ENCODE measurements at places on chromosomes 3 and 15. TPM values are rescaled to one million over a fixed set of nuclear protein-coding genes. Genes with fewer than 3 reads are reported as not detected.
A peak's percentile ranks its signal among the peaks of the same experiment; 100 is the strongest.

The C15orf61 gene
- 23.6 TPM for total RNA-seq

The C3orf20 gene
- total RNA-seq: not detected

The TMC3 gene
- under 0.01 TPM for total RNA-seq

The DNAH1 gene
- 1.2 TPM for total RNA-seq

The PRSS50 gene
- total RNA-seq: not detected

The HGD gene
- total RNA-seq: under 0.01 TPM

The NOP10 gene
- 81.9 TPM for total RNA-seq

The MESP2 gene
- not detected for total RNA-seq

The GOLGA8R gene
- 0.82 TPM for total RNA-seq

The SLC22A13 gene
- under 0.01 TPM for total RNA-seq

GRCh38 chr3:56885879-56886278 is 84.1 kb upstream of the ARHGEF3 start:
- no peak for DNase-seq

DNA sequence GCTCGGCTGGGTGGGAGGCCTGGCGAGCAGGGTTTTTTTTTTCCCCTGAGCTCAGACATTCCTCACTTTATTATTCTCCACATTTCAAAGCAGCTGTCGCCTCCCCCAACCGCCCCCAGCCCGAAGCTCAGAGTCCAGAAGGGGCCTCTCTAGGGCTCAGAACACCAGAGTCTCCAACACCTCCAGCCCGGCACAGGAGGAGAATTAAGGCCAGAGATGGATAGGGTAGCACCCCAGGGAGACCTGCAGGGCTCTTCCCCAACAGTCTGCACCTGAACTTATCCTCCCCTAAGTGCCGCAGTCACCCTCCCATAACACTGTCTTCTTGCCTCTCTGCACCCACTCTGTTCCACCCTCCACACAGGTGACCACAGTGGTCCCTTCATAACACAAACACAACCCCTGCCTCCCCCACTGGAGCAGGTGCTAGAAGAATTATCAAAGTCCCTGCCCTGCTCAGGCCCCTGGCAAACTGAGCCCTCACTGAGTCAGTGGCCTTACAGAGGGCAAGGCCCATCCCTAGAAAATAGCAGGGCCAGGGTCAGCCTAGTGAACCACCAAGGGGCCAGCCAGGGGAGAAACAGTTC is 14.1 kb downstream of the MYL3 start:
- DNase-seq: no peak

GRCh38 chr15:47929138-47929803 is 191.5 kb upstream of the SLC24A5 start:
- no peak for DNase-seq

- DNase-seq: peak; percentile 8
These were observed 150.3 kb upstream of the ARHGEF26 start for GRCh38 chr3:153970741-153971347.

DNA sequence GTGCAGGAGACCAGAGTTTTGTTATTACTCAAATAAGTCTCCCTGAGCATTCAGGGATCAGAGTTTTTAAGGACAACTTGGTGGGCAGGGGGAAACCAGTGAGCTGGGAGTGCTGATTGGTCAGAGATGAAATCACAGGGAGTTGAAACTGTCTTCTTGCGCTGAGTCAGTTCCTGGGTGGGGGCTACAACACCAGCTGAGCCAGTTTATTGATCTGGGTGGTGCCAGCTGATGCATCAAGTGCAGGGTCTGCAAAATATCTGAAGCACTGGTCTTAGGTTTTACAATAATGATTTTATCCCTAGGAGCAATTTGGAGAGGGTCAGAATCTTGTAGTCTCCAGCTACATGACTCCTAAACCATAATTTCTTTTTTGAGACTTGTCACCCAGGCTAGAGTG is 13.8 kb upstream of the ZNF662 start:
- DNase-seq: no peak

DNA sequence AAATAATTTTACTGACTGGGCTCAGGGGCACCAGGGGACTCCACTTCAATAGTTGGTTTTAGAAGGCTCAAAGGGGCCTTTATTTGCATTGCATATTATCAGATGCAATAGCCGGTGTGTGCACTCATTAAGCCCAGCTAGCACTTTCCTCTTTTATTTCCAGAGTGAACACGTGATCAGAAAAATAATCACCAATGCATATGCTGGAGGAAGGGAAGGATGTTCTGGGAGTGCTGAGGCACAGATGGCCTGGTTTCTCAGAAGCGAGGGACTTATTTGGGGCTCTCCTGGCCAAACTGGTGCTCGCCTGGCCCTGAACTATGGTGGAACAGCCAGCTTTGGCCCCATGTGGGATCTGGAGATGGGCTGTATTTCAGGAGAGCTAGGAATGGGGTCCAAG is 60.4 kb upstream of the SEC13 start:
- DNase-seq: no peak

GRCh38 chr3:34077417-34078195 is 279.2 kb downstream of the PDCD6IP start:
- no peak for DNase-seq

GRCh38 chr3:171967932-171968678 is 71.3 kb upstream of the FNDC3B start:
- no peak for DNase-seq

DNA sequence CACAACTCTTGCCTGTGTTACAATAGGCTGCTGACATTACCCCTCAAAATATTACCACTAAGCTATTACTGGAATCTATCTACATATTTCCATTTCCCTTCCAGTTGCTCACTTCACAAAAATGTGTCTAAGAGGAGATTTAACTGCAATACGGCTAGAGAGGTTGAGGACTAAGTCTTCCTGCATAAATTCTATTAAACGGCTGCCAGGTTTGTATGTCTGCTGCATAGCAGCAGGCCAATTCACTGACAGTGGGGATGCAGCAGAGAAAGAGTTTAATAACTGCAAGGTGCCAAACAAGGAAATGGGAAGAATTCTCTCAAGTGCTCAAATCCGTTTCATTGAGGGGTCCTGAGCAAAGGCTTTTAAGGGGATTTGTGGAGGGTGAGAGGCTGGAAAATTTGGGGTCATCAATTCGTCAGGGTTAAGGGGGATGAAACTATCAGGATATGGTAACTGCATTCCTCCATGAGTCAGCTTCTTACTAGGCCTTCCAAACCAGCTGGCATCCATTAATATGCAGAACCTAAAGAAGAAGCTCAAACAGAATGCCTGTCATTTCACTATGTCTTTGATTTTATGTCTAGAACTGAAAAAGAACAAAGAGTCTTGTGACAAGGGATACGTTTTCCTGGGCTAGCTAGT is 675.6 kb downstream of the TBL1XR1 start:
- DNase-seq: no peak

- DNase-seq: no peak
These were observed 105.9 kb upstream of the AGBL1 start for GRCh38 chr15:85973584-85974347.

- no peak for DNase-seq
These were observed 15.5 kb downstream of the ACAA1 start for GRCh38 chr3:38121451-38121831.

- no peak for DNase-seq
These were observed 178.7 kb upstream of the TLE3 start for GRCh38 chr15:70276401-70276800.

Data from frontal cortex (tissue), 4 donors.